ENCODE measurements at places on chromosomes 2 and 18.

GRCh38 chr18:79690071-79690470, 10.5 kb downstream of the CTDP1 start:
- no peak for DNase-seq

DNA sequence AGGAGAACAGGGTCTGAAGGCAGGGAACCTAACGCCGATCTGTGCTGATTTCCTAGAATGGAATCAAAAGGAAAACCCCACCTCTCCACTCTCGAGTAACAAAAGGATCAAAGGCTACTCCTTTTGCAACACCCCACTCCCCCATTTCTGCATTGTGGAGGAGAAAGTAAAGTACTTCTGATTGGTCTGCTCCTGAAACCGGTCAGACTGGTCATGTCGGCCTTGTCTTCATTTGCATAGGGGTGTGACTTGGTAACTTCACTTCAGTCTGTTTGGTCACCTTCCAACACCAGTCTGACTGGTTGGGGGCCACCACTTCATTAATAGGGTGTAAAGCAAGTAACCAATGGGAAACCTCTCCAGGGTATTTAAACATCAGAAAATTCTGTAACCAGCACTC, 771.9 kb downstream of the ERBB4 start:
- DNase-seq: no peak

DNA sequence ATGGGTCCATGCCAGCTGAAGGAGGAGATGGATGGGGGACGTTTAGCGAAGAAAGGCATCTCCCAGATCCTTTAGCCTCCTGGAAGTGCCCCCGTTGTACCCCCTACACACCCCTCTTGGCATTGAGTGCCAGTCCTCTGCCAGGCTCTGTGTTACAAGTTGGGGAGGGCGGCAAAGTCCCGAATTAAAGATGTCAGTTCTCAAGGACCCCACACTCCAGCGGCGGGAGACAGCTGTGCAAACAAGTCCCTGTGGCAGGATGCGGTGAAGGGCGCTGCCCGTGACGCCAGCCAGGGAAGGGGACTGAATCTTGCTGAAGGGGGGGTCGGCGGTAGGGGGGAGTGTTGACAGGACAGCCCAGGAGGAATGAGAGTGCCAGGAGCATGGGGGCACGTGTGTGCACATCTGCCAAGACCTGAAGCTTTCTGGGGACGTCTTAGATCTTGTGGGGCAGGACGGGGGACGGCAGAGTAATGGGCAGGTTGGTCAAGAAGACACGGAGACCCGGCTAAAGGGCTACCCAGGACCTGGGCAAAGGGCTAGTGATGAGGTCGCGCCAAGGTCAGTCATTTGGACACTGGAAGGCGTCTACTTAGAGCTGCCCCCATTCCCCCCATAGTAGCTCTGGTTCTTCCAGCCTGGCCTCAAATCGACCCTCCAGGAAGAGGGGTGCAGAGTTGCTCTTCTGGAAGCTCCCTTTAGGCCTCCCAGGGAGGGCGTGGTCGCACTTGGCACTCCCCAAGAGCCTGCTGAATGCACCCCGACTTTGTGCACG, 2.8 kb upstream of the CTDSP1 start:
- DNase-seq: peak; percentile 43

- DNase-seq: no peak
Observed at GRCh38 chr2:216849987-216850386, 9.9 kb downstream of the TNP1 start.

- no peak for DNase-seq
Observed at GRCh38 chr2:128876986-128877983, 558.6 kb upstream of the HS6ST1 start.

DNA sequence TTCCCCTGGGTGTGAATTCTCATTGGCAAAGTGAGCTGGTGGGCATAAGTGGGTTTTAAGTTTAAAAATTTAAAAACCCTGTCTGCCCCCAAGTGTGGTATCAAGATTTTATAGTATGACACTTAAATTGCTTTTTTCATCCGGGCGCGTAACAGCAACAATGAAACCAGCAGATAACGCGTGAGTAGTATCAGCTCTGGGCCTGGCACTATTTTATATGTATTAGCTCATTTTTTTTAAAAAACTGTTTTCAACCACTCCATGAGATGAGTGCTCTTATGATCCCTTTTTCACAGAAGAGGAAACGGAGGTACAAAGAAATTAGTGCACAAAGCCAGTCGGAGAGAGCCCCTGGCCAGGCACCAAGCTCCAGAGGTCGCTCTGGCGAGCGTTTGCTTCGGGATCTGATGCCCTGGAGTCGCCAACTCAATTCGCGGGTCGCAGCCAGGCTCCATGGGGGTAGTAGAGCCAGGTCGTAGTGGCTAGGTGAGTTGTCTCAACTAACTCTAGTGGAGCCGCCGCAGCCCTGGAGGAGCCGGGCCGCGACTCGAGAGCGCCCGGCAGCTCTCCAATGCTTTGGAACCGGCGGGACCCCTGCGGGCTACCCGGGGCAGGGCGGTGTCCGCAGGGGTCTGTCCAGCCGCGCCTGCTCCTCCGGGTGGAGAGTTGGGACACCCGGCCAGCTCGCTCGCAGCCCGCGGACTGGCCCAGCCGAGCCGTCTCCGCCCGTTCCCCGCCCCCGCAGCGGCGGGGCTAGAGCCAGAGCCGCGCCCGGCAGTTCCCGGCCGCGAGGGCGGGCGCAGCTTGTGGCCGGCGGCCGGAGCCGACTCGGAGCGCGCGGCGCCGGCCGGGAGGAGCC, at the start of gene IL1R1:
Gene IL1R1 (plus strand): TSS at position 777 of the 859 bp plus-strand sequence. CDS start 14,979 bp downstream, outside the sequence.
- DNase-seq: no peak

DNA sequence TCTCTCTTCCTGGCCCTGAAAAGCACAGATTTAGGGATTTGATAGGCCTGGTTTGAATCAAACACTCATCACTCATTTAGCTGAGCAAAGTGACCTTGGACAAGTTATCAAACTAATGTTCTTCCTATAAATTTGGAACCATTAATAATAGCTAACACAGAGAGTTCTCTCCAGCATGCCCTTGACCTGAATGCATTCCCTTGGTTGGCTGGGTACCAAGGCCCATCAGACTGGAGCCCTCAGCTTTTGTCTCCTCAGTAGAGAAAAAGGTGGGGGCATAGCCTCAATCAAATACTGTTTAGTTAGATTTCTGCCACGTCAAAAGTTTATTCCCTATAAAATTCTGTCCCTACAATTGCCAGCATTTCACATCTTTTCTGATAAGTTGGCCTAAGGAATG, 13.8 kb upstream of the MRPL19 start:
- no peak for DNase-seq

DNA sequence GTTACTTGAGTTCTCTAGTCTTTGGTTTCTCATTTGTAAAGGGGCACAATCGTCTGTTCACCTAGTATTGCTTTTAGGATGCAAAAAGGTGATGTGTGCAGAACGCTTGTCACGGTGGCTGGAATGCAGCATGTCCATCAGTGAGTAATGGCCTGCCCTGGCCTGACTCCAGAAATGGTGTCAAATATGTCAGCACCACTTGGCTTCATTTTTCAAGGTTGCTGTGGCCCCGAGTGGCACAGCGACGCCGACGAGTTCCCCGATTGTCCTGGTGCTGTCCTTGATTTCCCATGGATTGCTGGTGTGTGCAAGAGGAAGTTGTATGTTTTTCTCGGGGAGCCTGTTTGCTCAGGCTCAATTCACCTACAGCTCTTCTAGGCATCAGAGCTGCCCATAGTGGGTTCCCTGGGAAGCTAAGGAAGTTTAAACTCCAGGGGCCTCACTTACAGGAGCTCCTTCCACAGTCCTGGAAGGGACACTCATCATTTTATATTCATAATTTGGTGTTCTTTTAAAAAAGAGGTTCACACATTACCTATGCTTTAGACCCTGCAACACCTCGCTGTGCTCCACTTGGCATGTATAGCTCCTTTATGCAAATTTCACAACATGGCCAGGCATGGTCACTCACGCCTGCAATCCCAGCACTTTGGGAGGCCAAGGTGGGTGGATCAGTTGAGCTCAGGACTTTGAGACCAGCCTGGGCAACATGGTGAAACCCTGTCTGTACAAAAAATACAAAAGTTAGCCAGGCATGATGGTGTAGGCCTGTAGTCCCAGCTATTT, 25.6 kb upstream of the ZNF407 start:
- DNase-seq: no peak

DNA sequence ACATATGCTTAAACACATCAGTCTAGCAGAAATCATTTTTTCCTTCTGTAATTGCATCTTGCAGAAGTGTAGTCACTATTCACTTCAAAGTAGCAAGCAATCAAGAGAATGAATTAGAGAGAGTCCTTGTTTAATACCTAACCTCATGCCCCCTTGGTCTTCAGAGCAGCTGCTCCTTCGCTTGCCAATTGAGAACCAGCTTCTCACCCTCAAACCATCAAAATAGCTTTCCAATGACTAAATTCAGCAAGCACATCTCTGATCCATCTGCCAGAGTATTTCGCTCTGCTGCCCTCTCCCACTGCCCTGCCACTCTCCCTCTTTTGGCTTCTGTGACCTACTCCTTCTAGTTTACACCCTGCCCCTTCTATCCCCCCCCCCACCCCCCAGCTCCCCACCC, 120.7 kb upstream of the AGAP1 start:
- DNase-seq: no peak

DNA sequence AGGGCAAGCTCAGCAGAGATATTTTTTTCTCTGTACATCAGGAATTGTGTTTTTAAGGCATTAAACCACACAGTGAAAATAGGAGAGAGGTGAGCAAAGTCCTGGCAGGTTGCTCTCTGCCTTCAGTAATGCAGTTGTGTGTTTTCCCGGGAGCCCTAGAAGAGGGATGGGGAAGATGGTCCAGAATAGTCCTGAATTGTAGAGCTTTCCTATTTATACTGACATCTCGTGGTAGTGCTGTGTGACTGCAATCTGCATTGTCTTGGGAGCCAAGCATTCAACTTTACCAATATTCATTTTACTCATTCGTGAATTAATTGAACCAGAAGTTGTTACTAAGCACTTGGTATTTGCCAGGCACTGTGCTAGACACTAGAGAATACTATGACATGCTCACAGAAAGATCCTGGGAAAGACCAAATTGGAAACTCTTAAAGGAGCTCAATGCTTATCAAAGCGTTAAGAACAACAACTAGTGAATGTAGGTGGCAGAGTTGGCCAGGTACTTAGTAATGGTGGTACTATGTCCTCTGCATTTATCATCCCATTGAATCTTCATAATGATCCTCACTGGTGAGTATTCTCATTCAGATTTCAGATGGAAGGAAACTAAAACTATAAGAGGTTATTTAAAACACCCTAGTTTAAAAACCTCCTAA, 214.6 kb downstream of the TRIB2 start:
- no peak for DNase-seq

GRCh38 chr2:203928849-203929248, 7.7 kb upstream of the ICOS start:
- no peak for DNase-seq

- no peak for DNase-seq
Observed at GRCh38 chr2:55425431-55425831, 5.8 kb upstream of the CCDC88A start.

DNA sequence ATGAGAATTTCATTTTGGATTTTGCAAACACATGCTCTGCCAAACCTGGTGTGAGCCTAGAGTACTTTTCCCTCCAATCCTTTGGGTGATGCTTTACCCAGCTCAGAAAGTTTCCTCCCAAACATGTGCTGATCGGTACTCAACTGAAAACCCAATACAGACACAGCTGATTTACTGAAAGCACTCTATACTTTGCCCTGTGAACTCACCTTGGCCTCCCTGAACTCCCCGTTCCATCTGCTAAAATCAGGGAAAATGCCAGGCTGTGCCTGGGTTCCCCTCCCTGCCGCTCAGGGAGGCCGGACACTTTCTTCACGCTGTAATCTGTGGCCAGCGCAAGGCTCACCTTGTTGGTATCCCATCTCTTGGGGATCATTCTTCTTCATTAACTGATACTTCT, 391.2 kb downstream of the CBLN2 start:
- DNase-seq: no peak

DNA sequence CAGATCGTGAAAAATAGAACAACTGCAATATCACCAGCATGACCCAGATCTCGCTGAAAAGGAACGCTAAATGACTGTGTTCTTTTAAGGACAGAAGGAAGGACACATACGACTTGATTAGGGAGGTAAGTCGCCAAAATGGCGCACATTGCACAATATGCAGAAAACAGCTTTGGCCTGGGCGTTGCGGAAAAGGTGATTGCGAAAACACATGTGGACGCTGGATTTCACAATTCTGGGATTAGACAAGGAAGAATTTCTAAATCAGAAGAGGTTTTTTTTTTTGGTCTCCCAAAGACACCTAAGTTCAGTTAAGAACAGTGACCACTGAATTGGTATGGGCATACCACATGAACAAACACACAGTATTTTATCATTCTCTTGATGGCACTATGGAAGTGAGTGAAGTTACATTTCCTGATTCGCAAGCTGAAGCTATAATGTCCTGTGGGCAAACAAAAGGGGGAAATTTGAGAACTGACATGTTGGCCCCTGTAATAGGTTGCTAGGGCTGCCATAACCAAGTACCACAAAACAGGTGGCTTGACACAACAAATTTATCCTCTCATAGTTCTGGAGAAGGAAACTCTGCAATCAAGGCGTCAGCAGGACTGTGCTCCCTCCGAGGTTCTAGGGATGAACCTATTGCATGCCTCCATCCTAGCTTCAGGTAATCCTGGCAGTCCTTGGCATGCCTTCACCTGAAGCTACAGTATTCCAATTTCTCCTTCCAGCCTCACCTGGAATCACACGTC, 25.8 kb upstream of the ERICH2 start:
- DNase-seq: no peak

DNA sequence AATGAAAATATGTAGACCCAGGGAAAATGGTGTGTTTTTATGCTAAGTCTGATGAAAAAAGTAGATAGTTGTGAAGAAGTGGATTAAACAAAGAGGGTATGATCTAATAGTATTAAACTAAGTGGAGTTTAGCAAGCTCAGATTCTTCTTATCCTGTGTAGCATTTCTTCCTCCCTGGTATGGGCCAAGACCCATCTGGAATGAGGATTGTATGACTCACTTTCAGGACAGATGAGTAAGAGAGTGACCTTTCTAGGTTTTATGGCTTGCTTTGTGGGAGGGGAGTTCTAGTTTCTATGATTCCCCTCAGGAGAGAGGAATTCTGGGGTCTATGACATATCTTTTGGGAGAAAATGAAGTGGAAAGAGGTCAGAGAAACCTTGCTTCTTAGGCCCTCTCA, 550.1 kb downstream of the SPAG16 start:
- DNase-seq: no peak

DNA sequence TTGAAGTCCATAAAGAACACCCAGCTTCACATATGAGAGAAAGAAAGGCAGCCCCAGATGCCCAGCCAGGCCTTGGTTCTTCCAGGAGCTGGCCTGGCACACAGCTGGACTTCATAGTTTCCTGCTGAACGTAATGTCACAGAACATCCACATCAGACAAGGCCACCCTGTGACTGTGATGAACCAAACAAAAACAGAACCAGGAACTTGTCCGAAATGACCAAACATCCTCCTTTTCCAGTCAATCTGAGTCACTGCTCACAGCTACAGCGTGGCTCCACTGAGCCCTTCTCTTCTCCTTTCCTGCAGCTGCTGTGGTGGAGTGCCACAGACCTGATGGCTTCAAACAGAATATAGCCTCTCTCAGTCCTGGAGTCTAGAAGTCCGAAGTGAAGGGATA, 45.4 kb upstream of the PAPOLG start:
- DNase-seq: no peak

DNA sequence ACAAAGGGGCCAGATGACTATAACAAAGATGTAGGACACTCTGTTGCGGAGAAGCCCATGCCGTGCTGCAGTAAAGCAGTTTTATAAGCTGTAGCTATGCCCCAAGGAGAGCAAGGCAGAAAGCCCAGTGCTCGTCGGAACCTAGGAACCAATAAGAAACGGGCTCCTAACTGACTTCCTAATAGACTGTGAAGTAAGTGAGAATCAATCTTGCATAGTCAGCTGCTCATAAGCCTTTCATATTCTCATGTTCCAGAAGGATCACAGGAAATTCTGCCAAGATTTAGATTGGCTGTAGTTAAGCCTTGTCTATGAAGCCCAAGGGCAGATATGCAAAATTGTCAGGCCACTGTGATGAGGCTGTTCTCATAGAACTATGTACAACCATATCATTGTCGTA, 98.4 kb downstream of the RTTN start:
- DNase-seq: no peak
